ENCODE measurements at places on chromosomes 7 and 10.

- no peak for DNase-seq
Observed at GRCh38 chr10:64369885-64370773, 848.9 kb downstream of the REEP3 start.

- no peak for DNase-seq
Observed at GRCh38 chr7:30817371-30817767, 46.2 kb downstream of the MINDY4 start.

- DNase-seq = no peak
Observed at GRCh38 chr7:32952876-32953275, 4.4 kb upstream of the FKBP9 start.

DNA sequence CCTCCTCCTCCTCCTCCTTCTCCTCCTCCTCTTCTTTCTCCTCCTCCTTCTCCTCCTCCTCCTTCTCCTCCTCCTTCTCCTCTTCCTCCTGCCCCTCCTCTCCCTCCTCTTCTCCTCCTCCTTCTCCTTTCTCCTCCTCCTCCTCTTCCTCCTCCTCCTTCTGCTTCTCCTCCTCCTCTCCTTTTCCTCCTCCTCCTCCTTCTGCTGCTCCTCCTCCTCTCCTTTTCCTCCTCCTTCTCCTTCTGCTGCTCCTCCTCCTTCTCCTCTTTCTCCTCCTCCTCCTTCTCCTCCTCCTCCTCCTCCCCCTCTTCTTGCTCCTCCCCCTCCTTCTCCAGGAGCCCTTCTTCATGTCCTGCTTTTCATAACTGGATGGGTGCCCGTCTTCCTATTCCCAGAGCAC lies 12.2 kb downstream of the PLXNA4 start:
- no peak for DNase-seq

Measured in NCI-H187 (cell line).